ENCODE measurements at places on chromosomes 2 and 18.

- no peak for DNase-seq
Measured at GRCh38 chr18:57008001-57008686, 138.7 kb upstream of the BOD1L2 start.

DNA sequence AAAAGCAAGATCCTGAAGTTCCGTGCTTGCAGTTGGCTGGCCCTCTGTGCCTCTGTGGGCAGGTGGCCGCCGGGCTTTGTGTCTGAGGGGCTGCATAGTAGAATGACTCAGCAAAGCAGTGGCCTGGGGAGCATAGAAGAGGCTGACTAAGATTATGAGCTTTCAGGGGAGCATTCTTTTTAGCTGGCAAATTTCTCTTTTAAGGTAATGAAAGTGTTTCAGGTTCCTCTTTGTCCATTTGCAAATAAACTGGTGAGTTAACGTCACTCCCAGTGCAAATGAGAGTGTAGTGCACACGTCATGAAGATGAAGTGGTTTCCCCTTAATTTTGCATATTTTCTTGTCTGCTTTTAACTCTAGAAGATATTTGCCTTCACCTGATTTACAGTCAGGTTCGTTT is 98.6 kb downstream of the BCL2L11 start:
- no peak for DNase-seq

GRCh38 chr2:215705771-215706361 is 270.0 kb upstream of the FN1 start:
- no peak for DNase-seq

DNA sequence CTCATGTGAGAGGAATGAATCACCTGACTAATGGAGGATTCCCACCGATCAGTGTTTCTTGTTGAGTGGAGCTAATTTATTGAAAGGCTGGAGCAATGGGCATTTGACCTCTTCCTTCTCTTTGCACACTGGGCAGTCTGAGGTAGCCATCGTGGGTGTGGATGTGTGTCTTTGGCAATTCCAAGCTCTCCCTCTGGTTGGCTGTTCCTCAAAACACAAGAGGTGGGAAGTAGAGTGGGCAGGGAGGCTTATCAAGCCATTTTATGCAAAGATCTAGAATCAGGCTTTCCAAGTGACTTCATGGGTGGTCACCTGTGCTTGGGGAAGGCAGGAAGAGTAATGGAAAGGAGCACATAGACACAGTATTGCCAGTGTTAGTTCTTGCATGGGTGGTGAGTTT is 154.8 kb downstream of the INSIG2 start:
- DNase-seq = no peak
